RPMI7951 (cell line): ENCODE measurements at places on chromosomes 3 and 15.

- no peak for DNase-seq
Observed at GRCh38 chr3:41464858-41465257, 265.6 kb downstream of the CTNNB1 start.

- peak; percentile 30 for DNase-seq
Observed at GRCh38 chr3:12840591-12841148, 695 bp downstream of the RPL32 start.

GRCh38 chr3:138440596-138440995 lies 6.2 kb downstream of the ESYT3 start:
- DNase-seq, result no peak

- no peak for DNase-seq
Observed at GRCh38 chr3:94285872-94286271, 223.0 kb downstream of the NSUN3 start.

DNA sequence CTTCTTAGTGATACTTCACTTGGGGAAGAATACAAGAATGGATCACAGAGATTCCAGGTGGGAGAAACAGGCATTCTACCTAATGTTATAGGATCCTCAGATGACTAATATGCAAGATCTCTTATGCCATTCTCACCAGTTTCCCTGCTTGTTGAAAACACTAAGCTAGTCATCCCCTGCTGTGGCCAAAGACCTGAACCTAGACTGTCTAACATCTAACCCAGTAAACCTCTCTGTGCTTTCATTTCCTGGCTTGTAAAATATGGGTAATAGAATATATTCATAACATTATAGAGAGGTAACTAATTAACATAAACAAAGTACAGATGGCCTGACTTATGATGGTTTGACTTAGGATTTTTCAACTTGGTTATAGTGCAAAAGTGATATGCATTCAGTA lies 776.3 kb downstream of the TUSC7 start:
- no peak for DNase-seq

DNA sequence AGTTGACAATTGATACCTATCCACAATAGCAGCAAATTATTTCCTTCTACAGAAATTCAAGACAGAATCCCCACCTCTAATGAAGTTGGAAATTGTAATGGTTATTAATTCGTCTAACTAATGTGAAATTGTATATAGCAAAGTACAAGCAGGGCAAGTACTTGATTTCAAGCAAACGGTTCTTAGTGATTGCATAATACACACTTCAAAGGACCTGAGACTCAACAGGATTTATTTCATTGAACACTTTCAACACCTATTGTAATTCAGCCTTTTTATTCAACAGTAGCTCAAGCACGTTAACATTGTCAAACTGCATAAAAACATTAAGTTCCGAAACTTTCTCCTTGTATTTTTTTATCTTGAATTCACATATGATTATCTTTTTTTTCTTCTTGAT lies 40.2 kb upstream of the AGTR1 start:
- no peak for DNase-seq

GRCh38 chr3:146781606-146782005 lies 176.5 kb upstream of the PLSCR5 start:
- DNase-seq, result no peak

- DNase-seq, result no peak
Observed at GRCh38 chr3:22013641-22014040, 262.6 kb upstream of the ZNF385D start.
